ENCODE measurements at places on chromosomes 12 and 14.

GRCh38 chr14:52885230-52885629 lies 65.6 kb downstream of the FERMT2 start:
- no peak for DNase-seq

DNA sequence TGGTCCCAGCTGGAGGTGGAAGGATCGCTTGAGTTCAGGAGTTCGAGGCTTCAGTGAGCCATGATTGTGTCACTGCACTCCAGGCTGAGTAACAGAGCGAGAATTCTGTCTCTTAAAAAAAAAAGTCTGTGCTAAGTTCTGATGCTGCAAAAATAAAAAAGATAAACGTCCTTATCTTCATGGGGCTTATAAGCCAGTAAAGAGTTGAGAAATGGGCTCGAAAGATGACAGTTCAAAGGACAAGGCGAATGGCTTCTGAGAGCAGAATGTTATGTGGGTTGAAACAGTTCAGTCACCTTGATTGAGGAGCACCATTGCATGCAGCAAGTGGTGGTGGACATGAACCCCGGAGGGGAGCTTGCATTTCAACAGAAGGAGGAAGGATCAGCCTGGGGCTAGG lies 4.7 kb downstream of the TSPAN9 start:
- DNase-seq = no peak

GRCh38 chr12:57133013-57133569 lies 4.8 kb downstream of the LRP1 start:
- DNase-seq = no peak

- peak; percentile 32 for DNase-seq
Observed at GRCh38 chr14:23327947-23328744, 6.9 kb downstream of the PABPN1 start.

- no peak for DNase-seq
Observed at GRCh38 chr14:24052656-24053547, 1.1 kb downstream of the CARMIL3 start.

All from SHP77 treated with DMSO at 0.1 percent for 48 hours (cell line).